ENCODE measurements at places on chromosomes 5 and 9. TPM values are rescaled to one million over a fixed set of nuclear protein-coding genes. Genes with fewer than 3 reads are reported as not detected.

ALDH7A1 gene
- 78.4 TPM for total RNA-seq

FAM169A gene
- total RNA-seq: 4.2 TPM

TRIM14 gene
- 15.6 TPM for total RNA-seq

PCDHA10 gene
- 0.02 TPM for total RNA-seq

HCN1 gene
- total RNA-seq: not detected

CSF1R gene
- total RNA-seq: 0.35 TPM

PCDHA12 gene
- total RNA-seq: 2.8 TPM

ARHGEF39 gene
- total RNA-seq: 14.9 TPM

SV2C gene
- total RNA-seq: not detected

TMEM8B gene
- total RNA-seq: 4.5 TPM

SPATA6L gene
- total RNA-seq: 1.9 TPM

ALDH1A1 gene
- total RNA-seq: 5,648 TPM

PDGFRB gene
- total RNA-seq: 0.22 TPM

PCDH12 gene
- not detected for total RNA-seq

VDAC1 gene
- 407 TPM for total RNA-seq

C9 gene
- not detected for total RNA-seq

PAPPA gene
- total RNA-seq: 33.9 TPM

PRUNE2 gene
- total RNA-seq: 0.09 TPM

ITK gene
- 0.43 TPM for total RNA-seq

ENTREP1 gene
- total RNA-seq: 0.86 TPM

WNK2 gene
- 7.5 TPM for total RNA-seq

VLDLR gene
- total RNA-seq: 17.1 TPM

MZB1 gene
- 0.20 TPM for total RNA-seq

TMEM141 gene
- total RNA-seq: 69.2 TPM

EIF4E1B gene
- not detected for total RNA-seq

PCDHGA6 gene
- 0.12 TPM for total RNA-seq

FBN2 gene
- 15.6 TPM for total RNA-seq
